Activated CD4-positive, alpha-beta T cell treated with anti-CD3 and anti-CD28 coated beads, Interleukin-2, amount 10 ng/mL, durations not matched to agents 24 days and 14 days (primary cell): ENCODE measurements at places on chromosomes 2 and 18. TPM values are rescaled to one million over a fixed set of nuclear protein-coding genes. Genes with fewer than 3 reads are reported as not detected.

DNA sequence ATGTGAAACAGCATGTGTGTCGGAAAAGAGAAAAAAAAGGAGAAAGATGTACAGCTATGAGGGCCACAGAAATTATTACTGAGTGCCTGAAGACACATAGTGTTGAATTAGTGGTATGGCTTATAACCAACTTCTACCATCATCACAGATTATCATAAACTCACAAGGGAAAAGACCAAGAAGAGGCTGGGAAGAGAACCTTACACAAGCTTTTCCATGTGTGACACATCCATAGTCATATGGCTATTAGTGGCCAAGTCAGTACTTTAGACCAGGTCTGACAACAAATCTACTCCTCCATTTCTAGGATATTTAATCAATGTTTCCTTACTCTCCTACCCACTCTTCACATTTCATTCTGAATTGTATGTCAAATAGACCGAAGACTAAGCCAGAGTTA, 3.5 kb upstream of the GALNT5 start:
- no peak for DNase-seq

DNA sequence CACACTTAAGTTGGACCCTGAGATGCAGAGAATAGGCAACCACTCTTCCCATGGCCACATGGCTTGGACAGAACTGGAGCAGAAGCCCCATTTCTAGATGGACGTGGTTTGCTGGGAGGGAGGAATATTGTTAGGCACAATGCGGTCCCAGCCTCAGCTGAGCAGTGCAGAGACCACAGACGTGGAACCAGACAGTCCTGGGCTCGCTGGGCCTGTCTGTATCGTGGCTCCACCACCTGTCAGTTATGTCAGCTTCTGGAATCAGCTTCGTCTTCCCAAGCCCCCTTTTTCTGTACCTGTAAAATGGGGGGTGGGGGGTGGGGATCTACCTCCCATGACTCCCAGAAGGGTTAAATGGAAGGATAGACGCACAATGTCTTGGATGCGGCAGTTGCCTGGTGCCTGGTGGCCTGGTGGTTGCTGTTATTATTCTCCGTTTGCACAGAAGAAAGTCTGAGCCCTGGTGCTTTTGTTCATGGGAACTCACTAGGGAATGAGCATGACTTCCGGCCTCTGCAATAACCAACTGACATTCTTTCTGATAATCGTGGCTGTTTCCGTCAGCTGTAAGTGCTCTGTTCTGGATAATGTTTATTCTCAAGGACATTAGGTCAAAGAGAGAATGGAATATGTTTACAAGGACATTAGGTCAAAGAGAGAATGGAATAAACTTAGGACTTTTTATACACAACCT, 31.4 kb downstream of the COLEC11 start:
- DNase-seq, result no peak

UGT1A3 gene
- total RNA-seq, result not detected in 2 replicates

DNA sequence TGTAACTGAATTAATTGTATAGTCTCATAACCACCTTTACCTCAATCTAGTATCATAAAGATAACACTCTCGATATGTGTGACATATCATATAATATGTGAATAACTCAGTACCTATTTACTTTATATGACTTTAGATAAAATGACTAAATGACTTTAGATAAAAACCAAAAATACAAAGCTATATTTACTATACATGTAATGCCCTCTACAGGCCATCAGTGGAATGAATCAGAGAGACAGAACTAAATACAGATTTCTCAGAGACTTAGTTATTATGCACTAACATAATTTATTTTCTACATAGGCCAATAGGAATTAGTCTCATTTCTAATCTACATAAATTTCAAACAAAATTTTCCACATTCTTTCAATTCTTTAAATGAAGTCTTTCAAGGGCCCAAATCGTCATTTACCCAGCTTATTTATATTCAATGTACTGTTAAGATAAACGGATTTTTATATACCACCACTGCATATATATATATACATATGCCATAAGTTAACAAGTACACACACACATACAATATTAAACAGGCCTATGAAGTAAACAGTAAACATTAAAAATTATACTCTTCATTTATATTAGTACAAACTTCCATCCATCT, 219.9 kb downstream of the EXOC6B start:
- no peak for DNase-seq

DNA sequence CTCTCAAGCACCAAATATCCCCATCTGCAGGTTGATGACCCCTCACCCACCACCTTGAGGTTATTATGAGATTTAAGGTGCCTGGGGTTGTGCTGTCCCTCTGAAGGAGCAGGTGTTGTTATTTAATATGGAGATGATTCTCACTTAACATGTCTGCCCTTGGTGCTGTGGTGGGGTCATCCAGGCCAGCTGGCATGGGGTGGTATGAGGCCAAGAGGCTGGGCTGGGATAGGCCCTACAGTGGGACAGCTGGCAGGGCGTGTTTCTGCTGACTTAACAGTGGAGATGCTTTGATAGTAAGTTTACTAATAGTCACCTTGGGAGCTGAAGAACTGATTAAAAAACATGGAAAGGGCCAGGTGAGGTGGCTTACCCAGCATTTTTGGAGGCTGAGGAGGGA, 22.4 kb downstream of the SERPINB12 start:
- DNase-seq, result peak; percentile 49

APCDD1 gene
- not detected in 2 replicates for total RNA-seq
